Activated naive CD4-positive, alpha-beta T cell treated with Interleukin-2 at 50 U/mL for 16 hours (primary cell): ENCODE measurements at places on chromosomes 6 and 20.

DNA sequence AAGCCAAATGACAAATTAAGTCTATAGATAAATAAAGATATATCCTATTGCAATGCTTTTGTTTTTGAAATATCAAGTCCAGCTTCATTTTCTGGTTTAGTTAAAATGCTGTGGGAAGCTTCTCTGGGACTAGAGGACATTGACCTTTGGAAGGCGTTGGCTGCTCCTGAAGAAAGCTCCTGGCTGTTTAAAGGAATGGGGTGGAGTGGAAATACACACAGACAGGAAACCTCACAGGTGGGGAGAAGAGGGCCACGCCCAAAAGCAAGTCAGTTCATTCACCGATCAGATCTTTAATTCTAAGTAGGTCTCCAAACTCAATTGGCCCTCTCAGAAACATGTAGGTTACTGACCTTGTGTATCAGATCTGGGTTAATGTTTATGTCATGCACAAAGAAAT lies 59.6 kb downstream of the SPTLC3 start:
- no peak for DNase-seq

DNA sequence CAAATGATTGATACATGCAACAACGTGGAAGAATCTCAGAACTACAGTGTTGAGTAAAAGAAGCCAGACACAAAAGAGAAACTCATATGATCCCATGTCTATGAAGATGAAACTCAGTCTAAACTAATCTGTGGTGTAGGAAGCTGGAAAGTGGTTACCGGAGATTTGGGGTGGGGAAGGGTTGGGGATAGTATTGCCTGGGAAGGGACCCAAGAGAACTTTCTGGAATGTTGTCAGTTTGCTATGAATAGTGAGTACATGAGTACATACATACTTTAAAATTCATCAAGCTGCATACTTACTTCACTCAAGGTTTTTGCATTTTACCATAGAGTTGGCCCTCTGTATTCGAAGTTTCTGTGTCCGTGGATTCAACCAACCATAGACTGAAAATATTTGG lies 106.0 kb downstream of the SAMD5 start:
- DNase-seq = no peak

- no peak for DNase-seq
Observed at GRCh38 chr6:135572051-135572450, 74.5 kb upstream of the AHI1 start.

DNA sequence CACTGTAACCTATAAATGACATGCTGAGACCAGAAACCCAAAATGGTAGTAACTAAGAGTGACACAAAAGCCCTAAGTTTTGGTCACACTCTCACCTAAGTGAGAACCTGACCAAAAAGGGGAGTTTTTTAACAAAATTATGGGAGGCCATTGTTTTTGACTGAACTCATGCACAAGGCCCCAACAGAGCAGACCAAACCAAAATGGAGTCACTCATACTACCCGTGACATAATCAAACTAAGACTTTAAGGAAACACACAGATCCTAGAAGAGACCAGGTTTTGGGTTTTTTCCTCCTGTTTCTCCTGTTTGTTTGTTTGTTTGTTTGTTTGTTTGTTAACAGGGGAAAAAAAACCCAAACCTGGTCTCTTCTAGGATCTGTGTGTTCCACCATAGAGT lies 49.2 kb upstream of the MRAP2 start:
- no peak for DNase-seq

GRCh38 chr6:134848076-134848475 lies 101.8 kb downstream of the ALDH8A1 start:
- no peak for DNase-seq

DNA sequence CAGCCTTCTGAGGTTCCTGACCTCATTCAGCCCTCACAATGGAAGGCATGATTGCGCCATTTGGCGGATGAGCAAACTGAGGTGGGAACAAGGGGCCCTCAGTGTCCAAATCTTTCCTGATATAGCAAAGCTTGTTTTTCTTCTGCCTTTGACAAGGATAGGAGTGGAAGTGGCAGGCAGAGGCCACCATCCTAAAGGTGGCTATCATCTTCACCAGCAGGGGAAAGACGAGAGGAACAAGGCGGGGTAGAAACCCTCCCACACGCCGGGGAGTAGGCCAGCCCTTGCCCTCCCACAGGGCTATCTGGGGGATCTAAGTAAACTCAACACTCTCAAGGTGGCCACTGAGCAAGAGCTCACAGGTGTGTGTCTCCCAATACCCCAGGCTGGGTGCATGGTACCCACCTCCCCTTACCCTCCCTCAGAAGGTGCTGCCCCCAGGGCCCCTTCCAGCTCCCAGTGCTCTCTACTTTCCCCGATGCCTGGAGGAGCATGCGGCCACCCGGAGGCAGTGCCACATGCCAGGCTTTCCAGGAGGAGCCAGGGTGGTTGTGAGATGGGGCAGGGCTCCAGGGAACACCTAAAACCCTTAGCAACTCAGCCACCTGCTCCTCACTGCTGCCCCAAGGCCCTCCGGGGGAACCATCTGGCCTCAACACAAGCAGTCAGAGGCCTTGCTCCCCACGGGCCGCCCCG lies 11.2 kb downstream of the SPDEF start:
- DNase-seq = no peak

DNA sequence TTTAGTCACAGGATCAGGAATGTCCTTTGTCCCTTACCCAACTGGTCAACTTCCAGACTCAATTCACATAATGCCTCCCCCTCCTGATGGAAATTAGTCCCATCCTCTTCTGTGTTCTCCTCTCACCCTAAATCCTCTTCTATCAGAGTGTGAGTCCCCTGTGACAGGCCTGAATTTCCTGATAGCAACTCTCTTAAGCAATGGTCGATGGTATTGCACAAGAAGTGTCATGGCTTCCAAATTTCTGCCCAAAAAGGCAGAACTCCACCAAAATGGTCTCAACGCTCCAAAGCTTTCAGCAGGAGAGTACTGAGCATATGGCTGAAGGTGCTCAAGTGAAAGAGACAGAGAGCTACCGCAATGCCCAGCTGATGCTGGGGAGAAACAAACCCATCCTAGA lies 2.4 kb downstream of the PREP start:
- DNase-seq = no peak

- no peak for DNase-seq
Observed at GRCh38 chr20:43028470-43028869, 161.2 kb downstream of the PTPRT start.

- DNase-seq = no peak
Observed at GRCh38 chr6:110484321-110484720, 7.9 kb upstream of the SLC22A16 start.

- DNase-seq = no peak
Observed at GRCh38 chr6:10591422-10592160, 70.4 kb downstream of the GCNT2 start.

DNA sequence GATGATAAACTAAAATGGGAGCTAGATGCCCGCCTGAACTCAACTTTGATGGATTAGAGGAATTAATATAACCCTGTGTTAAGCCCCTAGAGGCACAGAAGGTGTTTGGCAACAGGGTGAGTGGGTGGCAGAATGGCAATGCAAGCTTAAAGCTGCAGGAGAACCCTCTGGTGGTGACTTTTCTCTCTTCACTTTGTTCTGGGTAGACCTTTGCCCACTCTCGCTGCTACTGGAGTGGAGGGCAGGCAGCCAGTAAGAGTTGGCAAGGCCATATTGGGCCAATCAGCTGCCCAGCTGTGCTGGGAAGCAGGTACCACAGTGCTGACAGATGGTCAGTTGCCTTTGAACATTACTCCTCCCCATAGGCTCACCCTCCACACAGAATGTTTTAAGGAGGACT lies 468.2 kb downstream of the MMUT start:
- DNase-seq = no peak

DNA sequence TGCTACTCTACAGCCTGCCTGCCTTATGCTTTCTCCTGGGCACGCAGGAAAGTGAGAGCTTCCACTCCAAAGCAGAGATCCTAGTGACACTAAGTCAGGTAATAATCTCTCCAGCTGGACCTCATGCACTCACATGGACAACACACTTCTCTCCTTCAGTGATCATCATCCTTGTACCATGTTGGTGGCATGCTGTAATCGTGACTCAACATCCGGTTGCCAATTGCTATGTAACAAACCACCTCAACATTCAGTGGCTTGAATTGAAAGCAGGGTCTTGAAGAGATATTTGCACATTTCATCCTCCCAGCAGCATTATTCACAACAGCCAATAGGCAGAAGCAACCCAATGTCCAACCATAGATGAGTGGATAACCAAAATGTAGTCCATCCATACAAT lies 40.3 kb upstream of the PPP1R3G start:
- DNase-seq = no peak

- peak; percentile 48 for DNase-seq
Observed at GRCh38 chr6:30357678-30358540, 13.0 kb downstream of the RPP21 start.

DNA sequence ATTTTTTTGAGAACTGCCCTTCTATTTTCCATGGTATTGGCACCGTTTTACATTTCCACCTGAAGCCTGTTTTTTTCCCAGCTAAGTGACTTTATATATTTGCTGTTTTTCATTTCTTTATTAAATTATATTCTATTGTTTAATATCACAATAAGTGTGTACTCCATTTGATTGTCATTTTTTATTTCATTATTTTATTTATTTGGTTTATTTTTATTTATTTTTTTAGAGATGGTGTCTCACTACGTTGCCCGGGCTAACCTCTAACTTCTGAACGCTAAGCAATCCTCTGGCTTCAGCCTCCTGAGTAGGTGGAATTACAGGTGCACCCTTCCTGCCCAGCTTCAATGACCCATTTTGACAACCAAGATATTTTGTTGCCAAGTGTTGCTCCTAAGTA lies 202.6 kb downstream of the SIM1 start:
- DNase-seq = no peak

- no peak for DNase-seq
Observed at GRCh38 chr6:70289299-70289698, 13.6 kb downstream of the COL9A1 start.
